ENCODE measurements at places on chromosomes 1 and 21.

- no peak for DNase-seq
These were observed 15.1 kb upstream of the TUT4 start for GRCh38 chr1:52567943-52568342.

DNA sequence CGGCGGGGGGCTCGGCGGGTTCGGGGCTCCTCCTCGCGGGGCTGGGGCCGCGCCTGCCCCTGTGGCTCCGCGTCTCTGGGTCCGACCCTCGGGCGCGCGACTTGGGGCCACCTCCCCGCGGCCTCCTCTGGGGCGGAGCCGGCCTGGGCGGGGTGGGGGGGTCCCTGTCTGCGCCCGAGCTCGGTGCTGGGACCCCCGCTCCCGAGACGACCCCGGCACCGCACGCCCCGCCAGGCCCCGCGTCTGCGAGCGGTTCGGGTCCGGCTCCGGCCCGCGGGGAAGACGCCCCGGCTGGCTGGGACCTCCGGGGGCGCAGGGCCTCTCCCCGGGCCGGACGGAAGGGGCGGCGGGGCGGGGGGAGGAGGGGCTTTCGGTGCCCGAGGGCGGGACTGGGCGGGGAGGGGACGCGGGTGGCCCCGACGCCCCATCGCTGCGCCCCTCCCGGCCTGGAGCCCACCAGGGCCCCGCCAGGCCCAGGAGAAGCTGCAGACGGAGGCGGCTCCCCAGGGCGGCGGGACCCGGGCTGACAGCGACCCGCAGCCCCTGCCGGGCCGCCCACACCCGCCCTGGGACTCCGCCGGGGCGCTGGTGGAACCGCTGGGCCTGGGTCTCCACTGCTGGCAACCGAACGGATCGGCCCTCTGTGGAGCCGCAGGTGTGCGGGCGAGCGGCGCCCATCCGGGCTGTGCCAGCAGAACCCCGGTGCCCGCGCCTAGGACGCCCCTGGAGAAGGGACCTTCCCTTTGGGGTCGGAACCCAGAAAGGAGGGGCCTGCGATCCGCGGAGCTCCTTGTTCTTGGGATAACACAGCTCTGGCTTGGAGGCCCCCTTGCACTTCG is 610 bp downstream of the COL6A2 start:
- no peak for DNase-seq

DNA sequence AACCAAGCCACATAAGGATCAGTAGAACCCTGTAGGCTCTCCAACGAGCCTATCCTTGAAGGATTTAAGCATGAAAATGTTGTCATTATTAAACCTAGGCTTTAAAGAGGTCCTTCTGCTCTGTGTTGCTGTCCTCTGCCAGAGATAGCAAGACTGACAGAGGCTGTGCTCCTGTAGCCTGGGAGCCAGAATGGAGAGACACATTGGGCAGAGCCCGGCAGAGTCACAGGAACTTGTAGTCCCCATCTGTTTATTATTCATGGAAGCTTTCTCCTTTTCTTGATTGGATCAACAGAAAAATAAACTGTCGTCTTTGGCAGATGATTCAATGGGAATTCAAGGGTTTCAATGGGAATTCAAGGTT is 19.2 kb upstream of the SLAMF1 start:
- no peak for DNase-seq

DNA sequence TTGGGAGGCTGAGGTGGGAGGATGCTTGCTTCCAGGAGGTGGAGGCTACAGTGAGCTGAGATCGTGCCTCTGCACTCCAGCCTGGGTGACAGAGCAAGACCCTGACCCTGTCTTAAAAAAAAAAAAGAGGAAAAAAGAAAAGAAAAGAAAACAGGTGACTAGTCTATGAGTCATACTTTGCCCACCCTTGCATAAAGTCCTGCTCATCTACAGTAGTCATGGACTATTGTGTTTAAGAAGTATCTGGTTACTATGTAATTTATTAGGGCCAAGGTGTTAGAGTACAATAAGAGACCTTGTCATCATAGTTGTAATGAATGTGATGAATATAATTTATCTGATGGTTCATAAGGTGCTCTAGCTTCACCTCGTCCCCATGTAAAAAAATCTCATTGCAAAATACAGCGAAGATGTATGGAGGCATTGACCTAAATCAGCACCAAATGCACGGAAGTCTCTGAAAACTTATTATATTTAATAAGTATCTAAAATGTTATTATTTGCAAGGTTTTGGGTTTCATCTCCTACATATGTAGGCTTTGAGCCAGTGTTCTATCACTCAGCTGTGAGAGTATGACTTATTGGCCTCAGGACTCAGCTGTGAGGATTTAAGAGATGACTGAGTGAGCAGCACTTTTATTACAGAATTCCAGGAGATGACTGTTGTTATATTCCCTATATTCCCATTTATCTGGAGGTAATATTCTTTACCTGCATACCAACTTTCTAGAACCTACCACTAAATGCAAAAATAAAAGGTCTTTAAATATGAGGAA is 19.9 kb upstream of the KCNJ6 start:
- DNase-seq = no peak

DNA sequence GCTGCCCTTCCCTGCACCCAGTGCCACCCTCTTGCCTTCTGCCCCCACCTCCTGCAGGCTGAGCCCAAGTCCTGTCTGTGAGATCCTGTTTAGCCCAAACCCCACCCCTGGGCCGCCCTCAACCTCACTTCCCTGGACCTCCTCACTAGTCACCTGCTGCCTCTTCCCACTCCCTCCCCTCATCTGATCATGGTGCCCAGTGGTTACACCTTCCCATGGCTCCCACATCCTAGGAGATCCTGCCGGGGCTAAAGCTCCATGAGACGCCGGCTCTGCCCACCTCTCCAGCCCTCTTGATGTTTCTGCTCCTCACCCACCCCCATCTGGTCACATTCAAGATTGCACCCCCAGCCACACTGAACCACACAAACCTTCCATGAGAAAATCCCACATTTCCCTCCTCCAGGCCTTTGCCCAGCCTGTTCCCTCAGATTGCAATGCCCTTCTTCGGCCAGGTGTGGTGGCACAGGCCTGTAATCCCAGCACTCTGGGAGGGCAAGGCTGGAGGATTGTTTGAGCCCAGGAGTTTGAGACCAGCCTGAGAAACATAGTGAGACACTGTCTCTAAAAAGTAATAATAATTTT is 17.0 kb downstream of the TTC39A start:
- DNase-seq = no peak

DNA sequence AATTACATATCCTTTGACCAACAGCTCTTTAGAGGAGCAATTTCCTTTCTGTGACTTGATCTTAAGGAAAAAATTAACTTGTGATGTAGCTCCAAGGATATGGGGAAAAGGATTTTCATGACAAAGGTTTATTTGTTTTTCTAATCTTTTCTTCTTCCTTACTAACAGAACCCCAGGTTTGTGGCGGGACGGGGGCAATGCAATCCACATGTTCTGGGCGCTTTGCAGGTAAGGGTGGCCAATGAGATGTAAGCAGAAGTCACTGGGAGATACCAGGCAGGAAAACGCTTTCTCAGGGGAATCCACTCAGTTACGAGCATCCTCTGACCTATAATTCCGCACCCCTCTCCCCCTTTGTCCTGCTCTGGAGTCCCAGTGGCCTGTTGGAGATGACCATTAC is 122.0 kb downstream of the MRPS6 start:
- DNase-seq = no peak

DNA sequence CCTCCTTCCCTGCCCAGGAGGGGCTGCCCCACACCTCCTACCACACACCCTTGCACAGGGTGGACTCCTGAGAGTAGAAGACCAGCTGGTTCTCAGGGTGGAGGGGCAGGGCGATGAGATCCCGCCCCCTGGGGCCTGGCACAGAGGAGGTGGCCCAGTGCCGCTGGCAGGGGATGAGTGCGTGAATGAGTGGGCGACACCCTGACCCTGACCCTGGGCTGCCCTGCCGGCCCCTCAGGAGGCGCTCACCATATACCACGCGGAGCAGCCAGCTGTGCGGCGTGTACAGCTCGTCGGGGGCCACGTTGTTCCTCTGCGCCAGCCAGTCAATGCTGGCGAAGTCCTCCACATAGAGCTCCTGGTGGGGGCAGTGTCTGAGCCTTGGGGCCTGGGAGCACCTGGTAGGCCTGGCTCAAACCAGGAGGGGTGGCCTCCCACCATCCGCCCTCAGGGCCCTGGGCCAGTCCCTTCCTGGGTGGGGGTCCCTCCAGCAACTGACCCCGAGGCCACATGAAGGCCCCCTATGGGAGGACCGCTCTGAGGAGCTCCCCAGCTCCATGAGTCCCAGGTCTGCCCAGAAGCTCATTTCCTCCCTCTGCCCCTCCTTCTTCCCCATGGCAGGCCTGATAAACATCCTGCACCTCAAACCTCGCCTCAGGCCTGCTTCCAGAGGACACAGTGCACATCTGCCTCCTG is 13.0 kb downstream of the LSS start:
- no peak for DNase-seq

GRCh38 chr1:116170721-116171589 is 59.8 kb downstream of the MAB21L3 start:
- DNase-seq = no peak

GRCh38 chr21:32193098-32193465 is 85.8 kb downstream of the MIS18A start:
- no peak for DNase-seq

- DNase-seq = peak; percentile 73
These were observed at the start of gene SELL for GRCh38 chr1:169711469-169712308. Gene SELL, minus strand, starts transcription at chr1:169711620. Its CDS starts 122 bp downstream, at chr1:169711498.

DNA sequence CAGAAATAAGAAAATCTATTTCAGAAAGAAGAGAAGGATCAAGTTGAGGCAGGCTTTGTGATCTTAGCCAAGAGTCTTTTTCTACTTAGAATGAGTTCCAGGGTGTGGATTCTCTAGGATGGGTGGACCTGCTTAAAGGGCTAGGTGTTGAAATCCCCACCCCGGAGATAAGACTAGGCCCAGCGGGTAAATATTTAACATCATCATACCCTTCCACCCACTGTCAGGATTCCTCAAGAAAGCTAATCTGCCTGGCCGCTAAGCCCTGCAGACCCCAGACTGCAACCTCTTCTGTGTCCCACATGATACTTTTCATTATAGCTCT is 5.8 kb downstream of the IGSF9 start:
- DNase-seq = no peak

DNA sequence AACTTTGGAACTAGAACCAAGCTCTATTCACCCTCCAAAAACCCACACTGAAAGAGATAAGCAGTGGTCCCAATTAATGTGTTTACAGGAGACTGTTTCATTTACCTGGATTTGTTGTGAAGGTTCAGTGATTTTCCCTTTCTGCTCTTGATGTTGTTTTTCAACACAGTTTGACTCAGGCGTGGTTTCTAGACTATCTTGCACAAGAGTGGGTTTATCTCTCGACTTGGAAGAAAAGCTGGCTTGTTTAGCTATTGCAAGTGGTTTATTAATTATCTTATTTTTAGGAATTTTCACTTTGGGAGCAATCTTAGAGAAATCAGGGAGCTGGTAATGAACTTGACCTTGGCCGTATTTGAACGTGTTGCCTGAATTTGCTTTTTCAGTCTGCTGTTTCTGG is 5.3 kb downstream of the AKNAD1 start:
- DNase-seq = no peak

DNA sequence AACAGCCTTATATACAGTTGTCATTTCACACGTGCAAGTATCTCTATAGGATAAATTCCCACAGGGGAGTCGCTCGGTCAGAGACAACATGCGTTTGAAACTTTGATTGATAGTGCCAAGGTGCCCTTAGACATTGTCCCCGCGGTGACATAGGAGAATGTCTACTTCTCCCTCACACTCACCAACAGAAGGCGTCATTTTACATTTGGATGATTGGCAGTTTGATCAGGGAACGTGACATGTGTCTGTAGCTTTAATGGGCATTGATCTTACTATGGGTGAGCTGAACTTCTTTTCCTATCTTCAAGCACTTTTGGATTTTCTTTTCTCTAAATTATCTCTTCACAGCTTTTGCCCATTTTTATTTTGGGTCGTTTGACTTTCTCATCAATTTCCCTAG is 42.6 kb upstream of the PAX7 start:
- no peak for DNase-seq

- DNase-seq = no peak
These were observed 51.2 kb downstream of the LRRN2 start for GRCh38 chr1:204634260-204634910.

DNA sequence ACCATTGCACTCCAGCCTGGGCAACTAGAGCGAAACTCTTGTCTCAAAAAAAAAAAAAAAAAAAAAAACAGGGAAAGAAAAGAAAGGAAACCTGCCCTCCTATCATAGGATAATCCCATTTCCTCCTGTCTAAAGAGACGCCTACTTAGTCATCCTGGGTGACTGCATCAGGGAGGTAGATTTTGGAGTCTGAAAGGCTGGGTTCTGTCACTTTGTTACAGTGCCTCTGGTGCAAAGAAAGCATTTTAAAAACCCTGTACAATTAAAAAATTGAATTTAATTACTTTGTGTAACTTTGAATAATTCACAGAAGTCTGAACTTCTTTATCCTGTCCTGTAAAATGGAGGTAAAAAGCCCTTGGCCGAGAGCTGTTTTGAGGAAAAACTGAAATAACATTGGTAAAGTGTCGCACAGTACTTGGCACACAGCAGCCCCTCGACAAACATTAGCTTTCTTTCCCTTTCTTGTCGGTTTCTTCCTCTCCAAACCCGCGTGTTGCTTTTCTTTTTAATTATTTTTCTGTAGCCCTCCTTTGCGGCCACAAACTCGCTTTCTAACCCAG is 657 bp upstream of the HDAC1 start:
- no peak for DNase-seq

DNA sequence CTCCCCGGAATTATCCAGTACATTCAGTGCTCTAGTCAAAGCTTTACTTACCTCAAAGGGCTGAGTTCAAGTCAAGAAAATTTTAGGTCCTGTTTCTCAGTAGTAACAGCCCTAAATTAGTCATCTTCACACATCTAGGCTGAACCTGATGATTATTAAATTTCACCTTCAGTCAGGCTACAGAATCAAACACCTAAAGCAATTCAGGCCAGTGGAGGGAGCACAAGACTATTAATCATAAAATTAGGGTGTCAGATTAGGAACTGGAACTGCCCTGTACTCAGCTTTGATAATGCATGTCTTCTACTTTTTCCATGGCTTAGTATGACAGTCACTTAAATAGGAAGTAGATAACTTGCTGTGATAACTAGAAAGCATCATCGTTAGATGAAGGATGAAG is 28.4 kb upstream of the BCAS2 start:
- no peak for DNase-seq

GRCh38 chr1:25140073-25140797 is 92.1 kb downstream of the SYF2 start:
- no peak for DNase-seq

- DNase-seq = peak; percentile 51
These were observed 894 bp downstream of the EPB41 start for GRCh38 chr1:28915031-28915895.
